Activated CD4-positive, alpha-beta T cell treated with anti-CD3 and anti-CD28 coated beads for 48 hours (primary cell): ENCODE measurements at places on chromosomes 1 and 21.
A peak's percentile ranks its signal among the peaks of the same experiment; 100 is the strongest.

DNA sequence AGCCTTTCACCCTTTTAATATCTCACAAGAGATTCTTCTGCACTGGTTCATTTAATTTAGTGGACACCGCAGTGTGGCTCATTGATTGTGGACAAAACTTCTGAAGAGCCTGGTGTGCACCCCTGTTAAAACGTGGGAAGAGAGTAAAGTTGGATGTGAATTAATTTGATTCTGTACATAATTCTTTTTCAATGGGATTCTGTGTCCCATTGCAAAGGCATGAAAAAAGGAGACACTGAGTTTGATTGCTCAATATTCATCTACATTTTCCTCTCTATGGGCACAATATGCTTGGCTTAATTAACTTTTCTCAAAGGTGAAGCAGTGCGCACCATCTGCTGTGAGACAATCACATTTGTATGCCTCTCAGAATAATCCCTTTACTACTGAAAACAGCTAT is 95.1 kb downstream of the BARHL2 start:
- no peak for DNase-seq

DNA sequence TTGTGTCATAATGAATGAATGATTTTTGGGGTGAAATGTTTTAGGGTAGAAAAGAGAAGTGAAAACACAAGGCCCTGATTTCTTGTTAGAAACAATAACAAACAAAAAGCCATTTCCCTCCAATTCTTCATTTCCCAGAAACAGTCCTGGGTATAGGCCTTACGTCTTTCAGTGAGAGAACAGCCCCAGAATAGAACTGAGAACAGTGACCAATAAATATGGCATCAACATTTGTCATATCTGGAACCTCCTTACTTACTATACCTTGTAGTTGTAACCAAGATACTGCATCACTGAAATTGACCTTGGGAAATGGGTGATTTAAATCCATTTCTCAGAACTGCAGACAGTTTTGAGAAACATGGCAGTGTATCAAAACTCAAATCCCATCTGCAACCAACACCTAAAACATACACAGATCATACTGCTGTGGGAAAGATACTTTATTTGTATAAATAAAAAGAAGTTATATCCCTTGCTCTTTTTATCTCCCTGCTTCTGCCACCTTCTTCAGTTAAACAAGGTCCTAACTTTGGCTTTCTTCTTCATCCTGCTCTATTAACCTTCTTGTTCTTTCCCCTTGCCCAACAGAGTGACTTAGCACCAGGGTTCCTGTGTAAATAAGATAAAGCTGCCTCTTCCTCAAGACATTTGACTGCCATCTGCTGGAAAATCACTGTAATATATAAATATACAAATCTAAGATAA is 19.5 kb downstream of the XKR8 start:
- no peak for DNase-seq

DNA sequence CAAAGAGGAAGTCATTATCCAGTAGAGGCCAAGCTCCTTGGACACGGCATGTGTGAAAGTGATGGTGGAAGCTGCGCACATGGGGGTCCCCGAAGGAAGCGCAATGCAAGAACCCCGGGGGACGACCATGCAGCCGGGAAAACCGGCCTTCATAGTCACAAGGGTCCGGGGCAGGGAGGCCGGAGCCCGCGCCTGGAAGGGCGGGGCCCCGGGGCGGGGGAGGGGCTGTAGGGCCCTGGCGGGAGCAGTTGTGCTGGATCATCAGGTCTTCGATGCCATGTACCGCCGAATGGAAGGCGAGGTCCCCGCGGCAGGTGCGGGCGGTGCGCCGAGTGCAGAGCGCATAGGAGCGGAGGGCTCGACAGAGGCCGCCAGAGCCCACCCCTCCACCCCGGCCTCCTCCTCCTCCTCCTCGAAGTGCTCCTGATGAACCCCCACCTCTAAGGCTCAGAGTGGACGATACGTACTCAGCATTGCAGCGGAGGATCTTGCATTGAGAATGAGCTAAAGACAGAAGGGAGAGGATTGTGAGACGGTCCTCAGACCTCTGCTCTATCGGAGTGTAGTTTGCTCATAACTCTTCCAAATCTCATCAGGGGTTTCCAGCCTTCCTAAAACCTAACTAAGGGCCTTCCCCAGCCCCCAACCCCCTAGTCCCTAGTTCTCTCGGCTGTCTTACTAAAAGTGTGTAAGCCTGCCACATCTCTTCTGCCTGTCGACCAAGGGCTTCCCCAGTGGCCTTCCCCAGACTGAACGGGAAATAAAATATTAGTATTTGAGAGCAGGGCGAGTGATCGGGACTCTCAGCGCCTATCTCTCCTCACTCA is 2.1 kb downstream of the HJV start:
- no peak for DNase-seq

DNA sequence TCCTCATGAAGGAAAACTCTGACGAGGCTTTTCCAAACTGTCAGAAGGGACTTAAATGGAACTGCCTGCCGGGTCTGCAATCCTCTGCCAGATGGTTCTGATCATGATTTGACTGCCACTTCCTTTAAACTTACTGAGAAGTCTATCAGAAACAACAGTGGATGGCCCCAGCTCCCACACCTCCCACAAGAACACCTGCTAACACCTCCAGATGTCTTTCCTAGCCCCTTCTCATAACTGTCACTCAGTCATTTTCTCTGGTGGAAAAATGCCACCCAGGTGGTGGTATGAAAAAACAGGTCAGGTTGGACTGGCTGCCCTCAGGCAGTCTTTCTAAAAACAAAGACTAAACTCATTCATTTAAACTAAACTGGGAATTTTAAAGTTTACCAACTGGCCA is 66.7 kb upstream of the ABCD3 start:
- DNase-seq = peak; percentile 33

DNA sequence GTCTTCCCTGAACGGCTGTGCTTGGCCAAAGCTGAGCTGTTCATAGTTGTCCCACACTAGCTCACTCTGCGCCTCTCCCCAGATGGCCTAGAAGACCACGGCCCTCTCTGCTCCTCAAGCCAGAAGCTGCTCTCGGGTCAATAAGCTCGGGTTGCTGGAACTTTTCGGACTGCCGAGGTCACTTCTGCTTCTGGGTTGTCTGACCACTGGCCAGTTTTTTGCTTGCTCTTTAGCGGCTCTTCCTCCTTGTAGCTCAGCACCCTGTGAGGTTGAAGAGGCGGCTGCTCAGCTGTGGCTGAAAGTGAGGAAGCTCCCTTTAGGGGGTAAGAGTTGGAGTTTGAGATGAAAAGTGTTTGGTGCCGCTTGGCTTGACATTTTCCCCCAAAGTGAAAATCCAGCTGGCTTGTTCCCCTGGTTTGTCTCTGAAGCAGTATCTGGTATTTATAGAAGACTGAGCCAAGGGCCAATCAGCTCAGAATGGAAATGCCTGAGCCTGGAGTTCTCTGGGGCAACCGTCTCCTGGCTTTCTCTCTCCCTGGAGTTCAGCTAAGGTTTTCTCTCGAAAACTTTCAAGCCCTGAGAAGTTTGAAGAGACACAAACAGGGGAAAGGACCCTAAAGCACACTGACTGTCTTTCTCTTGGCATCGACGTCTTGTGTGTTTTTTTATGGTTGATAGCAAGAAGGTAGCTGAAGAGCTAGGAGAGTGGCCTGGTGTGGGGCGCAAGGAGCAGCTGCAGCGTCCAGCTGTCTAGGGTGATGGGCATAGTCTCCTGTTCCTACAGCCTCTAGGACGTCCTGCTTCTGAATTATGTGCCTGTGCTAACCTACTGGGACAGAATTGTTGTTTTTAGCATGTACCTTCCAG is 72.0 kb downstream of the SYT6 start:
- DNase-seq = no peak

DNA sequence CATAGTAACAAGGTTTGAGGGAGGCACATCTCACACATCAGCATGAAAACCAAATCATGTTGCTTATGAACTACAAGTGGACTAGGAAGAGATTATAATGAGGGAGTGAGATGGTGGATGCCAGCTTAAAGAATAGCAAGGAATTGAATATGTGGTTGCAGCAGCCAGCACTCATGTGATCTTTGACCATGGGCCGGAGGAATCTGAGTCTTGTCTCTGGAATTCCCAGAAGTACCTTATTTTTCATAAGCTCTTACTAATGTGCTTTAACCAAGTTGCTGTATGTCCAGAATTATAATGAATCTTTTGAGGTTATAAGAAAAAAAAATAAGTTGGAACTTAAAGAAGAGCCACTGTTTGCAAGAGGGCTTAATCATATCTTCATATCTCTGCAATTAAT is 97.0 kb downstream of the DISP1 start:
- no peak for DNase-seq

GRCh38 chr1:197677752-197678295 is 97.5 kb downstream of the DENND1B start:
- no peak for DNase-seq

DNA sequence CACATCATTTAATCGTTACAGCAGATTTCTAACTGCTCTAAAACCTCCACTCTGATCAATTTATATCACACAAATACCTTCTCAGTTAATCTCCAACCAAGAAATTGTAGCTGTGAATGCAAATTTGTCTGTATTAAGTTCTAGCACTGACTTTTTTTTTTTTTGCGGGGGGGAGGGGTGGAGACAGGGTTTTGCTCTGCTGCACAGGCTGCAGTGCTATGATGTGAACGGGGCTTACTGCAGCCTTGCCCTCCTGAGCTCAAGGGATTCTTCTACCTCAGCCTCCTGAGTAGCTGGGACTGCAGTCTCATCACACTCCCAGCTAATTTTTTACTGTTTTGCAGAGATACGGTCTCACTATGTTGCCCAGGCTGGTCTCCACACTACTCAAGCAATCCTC is 163.6 kb downstream of the RERE start:
- DNase-seq = no peak

GRCh38 chr1:184028854-184029623 is 8.5 kb downstream of the COLGALT2 start:
- DNase-seq = peak; percentile 5

DNA sequence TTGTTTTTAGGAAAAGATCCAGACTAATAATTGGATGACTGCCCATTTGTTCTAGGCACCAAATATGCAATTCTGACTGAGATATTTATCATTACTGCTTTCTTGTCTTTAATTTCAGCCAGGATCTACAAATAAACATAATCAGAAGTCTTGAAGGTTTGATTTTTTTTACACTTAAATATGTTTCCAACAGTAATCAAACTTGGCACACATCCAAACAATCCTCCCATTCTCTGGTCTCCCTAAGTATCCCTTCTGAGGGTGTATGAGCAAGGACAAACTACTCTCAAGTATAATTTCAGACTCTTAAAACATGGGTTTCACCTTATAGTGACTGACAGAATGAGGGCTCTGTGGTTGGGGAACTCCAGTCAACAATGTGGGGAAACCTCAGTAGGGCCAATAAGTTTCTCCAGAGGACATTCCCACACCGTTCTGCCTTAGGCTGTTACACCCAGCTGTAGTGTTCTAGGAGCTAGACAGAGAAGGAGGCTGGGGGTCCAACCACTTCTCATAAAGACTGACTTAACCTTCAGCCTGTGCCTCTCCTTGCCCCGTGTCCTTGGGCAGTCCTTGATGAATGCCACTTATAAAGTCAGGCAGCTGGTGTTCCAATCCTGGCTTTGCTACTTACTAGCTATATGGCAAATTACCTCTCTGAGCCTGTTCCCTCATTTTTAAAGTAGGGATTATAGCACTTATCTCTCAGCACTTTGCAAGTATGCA is 1.5 kb upstream of the PALMD start:
- DNase-seq = no peak

GRCh38 chr1:14392161-14392858 is 206.2 kb upstream of the KAZN start:
- no peak for DNase-seq

GRCh38 chr1:114833421-114833820 is 21.2 kb upstream of the SYCP1 start:
- DNase-seq = no peak

- DNase-seq = no peak
Measured at GRCh38 chr1:31479811-31480210, 66.8 kb downstream of the SERINC2 start.

GRCh38 chr21:38352536-38353219 is 95.9 kb downstream of the KCNJ15 start:
- peak; percentile 70 for DNase-seq

- no peak for DNase-seq
Measured at GRCh38 chr1:61300899-61301298, 218.5 kb downstream of the NFIA start.

- DNase-seq = no peak
Measured at GRCh38 chr1:207805841-207806421, 54.1 kb downstream of the CD46 start.

DNA sequence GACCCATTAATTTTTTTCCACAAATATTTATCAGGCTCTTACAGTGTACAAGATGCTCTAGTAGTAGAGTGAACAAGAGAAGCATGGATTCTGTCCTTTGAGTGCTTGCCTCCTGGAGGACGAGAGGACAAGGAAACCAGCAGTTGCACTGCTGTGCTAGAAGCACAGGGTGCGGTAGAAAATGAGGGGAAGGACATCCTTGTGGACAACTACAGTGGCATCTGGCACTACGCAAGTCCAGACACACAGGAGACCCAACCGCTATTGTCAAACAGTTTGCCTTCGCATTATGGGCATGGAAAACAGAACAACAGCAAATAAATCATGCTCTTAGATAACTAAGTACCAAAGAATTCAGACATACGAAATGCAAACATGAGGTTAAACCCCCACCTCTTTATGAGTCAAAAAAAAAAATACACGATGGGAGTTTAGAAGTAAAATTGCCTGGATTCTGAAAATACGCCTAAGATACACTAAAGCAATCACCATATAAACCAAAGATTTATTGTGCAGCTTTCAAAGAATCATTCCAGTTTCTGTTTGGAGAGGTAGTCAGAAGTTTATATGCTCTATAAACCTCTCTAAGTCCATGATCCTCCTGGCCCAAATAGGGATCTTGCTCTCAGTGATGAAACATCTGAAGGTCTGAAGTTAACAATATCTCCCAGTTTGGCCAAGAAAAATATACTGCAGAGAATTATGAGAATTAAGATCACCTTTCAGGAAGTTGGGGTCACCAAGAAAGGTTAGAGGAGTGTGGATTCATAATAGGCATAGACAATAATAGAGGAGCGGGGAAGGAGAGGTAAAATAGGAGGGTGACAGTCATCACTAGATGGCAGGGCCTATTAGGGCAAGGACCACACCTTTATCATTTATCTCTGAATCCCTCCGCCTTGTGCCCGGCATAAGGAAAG is 307.8 kb downstream of the NFIA start:
- no peak for DNase-seq

DNA sequence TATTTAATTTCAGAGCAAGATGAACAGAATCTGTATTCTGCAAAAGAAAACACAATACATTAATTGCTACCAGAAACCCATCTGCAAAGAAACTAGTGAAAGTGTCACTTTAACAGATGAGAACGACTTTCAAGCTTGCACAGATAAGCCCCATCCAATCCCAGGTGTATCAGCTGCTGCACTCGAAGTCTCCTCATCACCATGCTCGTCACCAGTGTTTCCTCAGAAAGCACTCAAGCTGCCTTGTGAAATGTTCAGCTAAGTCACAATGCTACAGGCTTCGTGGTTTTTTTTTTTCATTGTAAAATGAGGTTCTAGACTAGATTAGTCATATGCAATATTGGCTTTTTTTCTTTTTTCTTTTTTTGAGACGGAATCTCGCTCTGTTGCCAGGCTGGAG is 3.3 kb upstream of the TOMM20 start:
- peak; percentile 39 for DNase-seq
